Stimulated activated CD4-positive, alpha-beta T cell treated with anti-CD3 and anti-CD28 coated beads, TNF-alpha, amount 100 ng/mL, for 48 hours (primary cell): ENCODE measurements at places on chromosomes 1 and 21.

DNA sequence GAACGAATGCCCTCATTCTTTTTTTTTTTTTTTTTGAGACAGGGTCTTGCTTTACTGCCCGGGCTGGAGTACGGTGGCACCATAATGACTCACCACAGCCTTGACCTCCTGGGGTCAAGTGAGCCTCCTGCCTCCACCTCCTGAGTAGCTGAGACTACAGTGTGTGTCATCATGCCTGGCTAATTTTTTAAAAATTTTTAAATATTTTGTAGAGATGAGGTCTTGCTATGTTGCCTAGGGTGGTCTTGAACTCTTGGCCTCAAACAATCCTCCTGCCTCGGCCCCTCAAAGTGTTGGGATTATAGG, 69.4 kb downstream of the ALG14 start:
- no peak for DNase-seq

- DNase-seq, result no peak
These were observed 39.2 kb upstream of the RUNX1 start for GRCh38 chr21:35088319-35088771.

DNA sequence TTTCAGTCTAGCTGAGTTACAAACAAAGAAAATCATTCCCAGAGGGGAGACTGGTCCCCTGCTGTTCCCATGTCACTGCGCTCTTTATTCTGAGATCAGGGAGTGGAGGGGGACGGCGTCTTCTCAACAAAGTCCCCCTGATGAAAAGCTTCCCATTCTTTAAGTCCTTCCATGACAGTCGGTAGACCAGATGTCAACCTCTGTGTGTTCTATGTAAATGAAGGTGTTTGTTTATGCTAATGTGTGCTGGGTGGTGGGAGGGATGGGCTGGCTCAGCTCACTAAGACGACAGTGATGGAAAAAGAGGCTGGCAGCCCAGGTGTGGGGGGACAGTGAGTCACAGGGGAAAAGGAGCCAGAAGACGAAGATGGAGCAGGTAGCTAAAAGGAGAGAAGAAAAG, 148.2 kb upstream of the KLHDC7A start:
- no peak for DNase-seq

- no peak for DNase-seq
These were observed 31.2 kb downstream of the ARID4B start for GRCh38 chr1:235296729-235297128.

GRCh38 chr1:147822292-147822691, 61.9 kb upstream of the GJA5 start:
- no peak for DNase-seq
